ENCODE measurements at places on chromosomes 3 and 15.

DNA sequence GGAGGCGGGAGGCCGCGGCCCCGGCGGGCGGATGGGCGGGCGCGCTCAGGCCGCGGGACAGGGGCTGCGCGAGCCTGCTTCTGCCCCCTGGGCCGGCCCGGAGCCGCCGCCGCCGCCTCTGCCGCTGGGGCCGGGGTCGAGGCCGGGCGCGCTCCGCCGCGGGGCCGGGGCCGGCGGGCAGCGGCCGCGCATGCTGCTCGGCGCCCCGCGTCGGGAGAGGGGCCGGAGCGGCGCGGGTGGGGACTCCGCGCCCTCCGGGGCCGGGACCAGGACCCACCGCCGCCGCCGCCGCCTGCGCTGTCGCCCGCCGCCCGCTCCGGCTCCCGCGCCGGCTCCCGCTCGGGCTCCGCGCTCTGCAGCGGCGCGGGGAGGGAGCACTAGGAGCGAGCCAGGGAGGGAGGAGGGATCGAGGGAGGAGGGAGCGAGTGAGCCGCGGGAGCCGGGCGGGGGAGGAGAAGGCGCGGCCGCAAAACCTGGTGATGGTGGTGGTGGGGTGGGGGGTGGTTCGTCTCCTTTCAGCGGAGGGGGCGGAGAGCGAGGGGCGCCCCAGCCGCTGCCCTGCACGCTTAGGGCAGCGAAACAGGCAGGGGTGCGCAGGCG, at the start of gene LINGO1:
Gene LINGO1 (minus strand): TSS at position 379 of the 600 bp plus-strand sequence. CDS start 597 bp downstream, outside the sequence.
- no peak for DNase-seq

DNA sequence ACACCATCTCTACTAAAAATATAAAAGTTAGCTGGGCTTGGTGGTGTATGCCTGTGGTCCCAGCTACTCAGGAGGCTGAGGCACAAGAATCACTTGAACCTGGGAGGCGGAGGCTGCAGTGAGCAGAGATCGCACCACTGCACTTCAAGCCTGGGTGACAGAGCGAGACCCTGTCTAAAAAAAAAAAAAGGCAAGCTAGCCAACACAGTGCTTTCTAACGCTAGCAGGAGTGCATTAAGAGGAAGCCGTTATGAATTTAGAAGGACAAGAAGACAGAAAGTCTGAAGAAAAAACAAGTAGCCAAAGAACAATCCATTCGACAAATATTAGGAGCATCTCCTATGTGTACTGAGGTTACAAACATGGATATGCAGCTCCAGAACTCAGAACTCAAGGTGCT, 28.6 kb downstream of the BHLHE40 start:
- DNase-seq, result no peak

DNA sequence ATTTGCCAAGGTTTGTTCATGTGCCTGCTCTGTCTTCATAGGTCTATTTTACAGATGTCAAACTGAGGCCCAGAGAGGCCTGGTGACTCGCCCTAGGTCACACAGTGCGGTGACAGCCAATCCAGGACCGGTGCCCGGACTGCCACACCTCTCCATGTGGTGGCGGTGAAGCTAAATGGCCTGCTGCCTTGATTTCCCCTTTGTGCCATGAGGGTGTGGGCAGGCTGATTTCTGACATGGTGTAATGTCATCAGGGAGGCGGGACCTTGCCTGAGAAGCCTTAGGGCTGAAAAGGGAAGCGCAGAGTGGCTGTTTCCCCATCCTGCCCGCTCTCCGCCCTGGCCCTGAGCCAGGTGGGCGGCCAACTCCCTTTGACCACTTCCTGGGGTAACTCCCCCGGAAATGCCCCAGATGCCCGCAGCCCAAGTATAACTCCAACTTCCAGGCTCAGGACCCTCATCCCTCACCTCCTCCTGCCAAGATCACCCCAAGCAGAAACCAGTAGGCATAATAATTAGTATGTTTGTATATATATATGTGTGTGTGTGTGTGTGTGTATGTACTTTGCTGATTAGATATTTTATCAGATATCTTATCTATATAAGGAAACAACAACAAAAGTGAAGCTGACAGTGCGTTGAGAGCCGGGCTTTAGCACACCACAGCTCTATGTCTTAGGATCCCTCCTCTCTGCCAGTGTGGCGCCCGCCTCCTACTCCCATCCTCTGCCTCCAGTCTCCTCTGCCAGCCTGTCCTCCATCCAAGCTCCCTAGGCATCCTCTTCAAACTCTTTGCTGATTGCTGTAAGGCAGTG, 63.9 kb downstream of the IQSEC1 start:
- peak; percentile 59 for DNase-seq

- no peak for DNase-seq
Measured at GRCh38 chr3:113288881-113289280, 77.5 kb downstream of the BOC start.

- no peak for DNase-seq
Measured at GRCh38 chr3:49717959-49718857, 1.3 kb downstream of the AMIGO3 start.
